Left renal cortex interstitium (tissue), 4 donors: ENCODE measurements at places on chromosomes 4 and X. TPM values are rescaled to one million over a fixed set of nuclear protein-coding genes. Genes with fewer than 3 reads are reported as not detected.

GRCh38 chr4:83392562-83392961, 57.9 kb upstream of the HPSE start:
- no peak for DNase-seq

DNA sequence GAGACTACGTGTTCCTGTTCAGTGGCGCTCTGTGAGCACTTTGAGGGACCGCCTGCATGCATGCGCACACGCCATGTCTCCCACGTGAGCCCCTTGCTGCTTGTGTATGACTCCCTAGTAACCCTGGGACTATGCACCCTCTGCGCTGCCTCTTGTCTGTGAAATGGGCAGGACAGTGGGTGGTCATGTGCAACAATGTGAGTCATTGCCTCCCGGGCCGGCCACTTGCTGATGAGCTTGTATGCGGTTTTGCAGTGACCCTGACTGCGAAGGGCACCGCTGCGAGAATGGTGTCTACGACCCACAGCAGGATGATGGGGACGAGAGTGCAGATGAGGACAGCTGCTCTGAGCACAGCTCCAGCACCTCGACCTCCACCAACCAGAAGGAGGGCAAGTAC, 61.4 kb downstream of the TNIP2 start:
- DNase-seq: no peak

The EGF gene
- 4.0 TPM for polyA plus RNA-seq

GRCh38 chr4:23888421-23889319, 1.2 kb downstream of the PPARGC1A start:
- DNase-seq: no peak

DNA sequence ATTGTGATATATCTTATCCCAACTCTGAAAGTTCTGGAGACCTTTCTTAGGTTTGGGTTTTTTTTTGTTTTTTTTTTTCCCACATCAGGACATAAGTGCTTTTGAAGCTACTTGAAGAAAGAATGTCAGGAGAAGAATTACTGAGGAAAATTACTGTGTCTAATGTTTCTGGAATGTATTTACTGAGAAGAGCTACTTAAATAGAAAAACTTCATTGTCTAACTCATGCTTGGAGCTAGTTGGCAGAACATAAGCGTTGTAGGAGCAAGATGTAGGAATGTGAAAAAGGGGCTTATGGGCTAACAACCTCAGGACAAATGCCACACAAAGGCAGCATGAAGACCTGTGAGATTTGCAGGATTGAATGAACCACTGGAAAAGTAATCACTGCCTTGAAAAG, 166.6 kb upstream of the GLRA2 start:
- no peak for DNase-seq

The NPNT gene
- polyA plus RNA-seq: 175 TPM

GRCh38 chr4:137735561-137736104, 203.3 kb upstream of the PCDH18 start:
- no peak for DNase-seq
